ENCODE measurements at places on chromosomes 2 and 18. TPM values are rescaled to one million over a fixed set of nuclear protein-coding genes. Genes with fewer than 3 reads are reported as not detected.

Gene COLEC12
- total RNA-seq: 56.9 TPM

Gene STPG4
- 0.72 TPM for total RNA-seq

Gene LYPD6
- total RNA-seq: 0.59 TPM

Gene GKN1
- 0.29 TPM for total RNA-seq

Gene CFAP53
- 0.36 TPM for total RNA-seq

Gene CD207
- not detected for total RNA-seq

Gene ACP1
- 80.0 TPM for total RNA-seq

Gene C2orf15
- 0.59 TPM for total RNA-seq

Gene MROH2A
- not detected for total RNA-seq

Gene OBSL1
- 60.4 TPM for total RNA-seq

Gene MCM6
- total RNA-seq: 14.5 TPM

Gene MYO3B
- total RNA-seq: 0.36 TPM

Gene LYG1
- 0.88 TPM for total RNA-seq

Gene EPB41L3
- 0.88 TPM for total RNA-seq

Gene PCARE
- total RNA-seq: not detected

Gene CHRND
- not detected for total RNA-seq

Gene KCNJ13
- not detected for total RNA-seq

Gene HSPE1
- total RNA-seq: 23.5 TPM

Gene DYNAP
- total RNA-seq: not detected

Gene GPR45
- total RNA-seq: not detected

Gene PDE1A
- total RNA-seq: 42.0 TPM

Gene PIEZO2
- 46.7 TPM for total RNA-seq

Gene TEX51
- not detected for total RNA-seq

Gene GNAL
- total RNA-seq: 0.59 TPM

Gene LRP1B
- total RNA-seq: not detected

Gene ADD2
- not detected for total RNA-seq

Gene PKP4
- total RNA-seq: 47.4 TPM

Gene SERPINB4
- not detected for total RNA-seq

Gene MYO7B
- total RNA-seq: under 0.01 TPM

Gene KCNS3
- total RNA-seq: 2.7 TPM

Gene REG3A
- not detected for total RNA-seq

Gene GPR39
- total RNA-seq: 3.6 TPM

Gene TXNDC2
- total RNA-seq: 0.36 TPM

Gene NT5DC4
- total RNA-seq: not detected

Gene CCDC141
- total RNA-seq: not detected

Gene EIF2AK3
- 24.2 TPM for total RNA-seq

Gene NAT8
- total RNA-seq: not detected

Gene CYP1B1
- 827 TPM for total RNA-seq

Gene REG1B
- total RNA-seq: not detected

Gene RFTN2
- 14.5 TPM for total RNA-seq

Gene LCT
- under 0.01 TPM for total RNA-seq

Gene RAB31
- 120 TPM for total RNA-seq

Gene SERPINB5
- not detected for total RNA-seq

Gene TNP1
- total RNA-seq: not detected

Gene DTNB
- 9.8 TPM for total RNA-seq

Gene NGEF
- total RNA-seq: 4.7 TPM

Gene DNER
- total RNA-seq: 0.36 TPM

Gene B4GALT6
- 2.2 TPM for total RNA-seq

Gene MC5R
- total RNA-seq: 0.36 TPM

Gene CNDP1
- total RNA-seq: not detected

Gene OTX1
- not detected for total RNA-seq

Gene NOL4
- not detected for total RNA-seq

Gene SNORC
- 0.72 TPM for total RNA-seq

Gene TWIST2
- 9.4 TPM for total RNA-seq

Gene LAMA3
- total RNA-seq: 8.3 TPM

Gene DNAH6
- 0.36 TPM for total RNA-seq

Gene ABCG5
- total RNA-seq: not detected

Gene RSAD2
- 0.72 TPM for total RNA-seq

All from osteoblast (primary cell).